ENCODE measurements at places on chromosomes 1 and 21.

GRCh38 chr1:212553676-212554075 is 54.9 kb upstream of the ATF3 start:
- DNase-seq, result no peak

DNA sequence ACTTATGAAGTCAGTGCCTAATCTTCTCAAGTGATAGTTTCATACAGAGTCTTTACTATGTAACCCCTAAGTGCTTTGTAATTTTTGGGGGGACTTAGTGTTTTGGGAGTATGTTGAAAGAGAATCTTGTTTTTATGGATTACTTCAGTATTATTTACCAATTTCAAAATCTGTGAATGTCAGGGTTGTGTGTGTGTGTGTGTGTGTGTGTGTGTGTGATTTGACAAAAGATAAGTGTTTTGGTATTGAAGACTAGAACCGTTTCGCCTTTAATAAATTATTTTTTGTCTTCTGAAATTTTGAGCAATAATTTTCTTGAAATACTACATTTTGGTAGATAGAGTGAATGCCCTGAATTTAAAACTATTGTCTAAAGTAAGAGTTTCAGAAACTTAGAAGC is 5.8 kb downstream of the MAGI3 start:
- no peak for DNase-seq

GRCh38 chr21:14977814-14978213 is 87.0 kb downstream of the NRIP1 start:
- no peak for DNase-seq

DNA sequence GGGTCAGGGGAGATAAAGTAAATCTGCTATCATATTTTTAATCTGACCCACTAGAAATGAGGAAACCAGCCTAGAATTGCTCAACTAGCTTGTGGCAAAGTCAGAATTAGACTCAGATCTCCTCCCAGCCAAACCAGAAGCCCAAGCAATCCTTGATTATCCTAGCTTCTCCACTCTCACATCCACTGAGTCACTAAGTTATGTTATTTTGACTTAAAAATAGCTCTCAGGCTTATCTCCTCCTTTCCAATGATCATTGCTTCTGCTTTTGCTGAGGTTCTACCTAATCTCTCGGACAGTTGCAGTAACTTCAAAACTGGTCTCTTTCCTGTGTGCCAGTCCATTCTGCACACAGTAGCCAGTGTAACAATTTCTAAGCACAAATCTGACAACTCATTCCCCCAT is 22.9 kb downstream of the OVAAL start:
- no peak for DNase-seq

- no peak for DNase-seq
These were observed 459.9 kb upstream of the CAMK1G start for GRCh38 chr1:209123601-209124000.
